ENCODE measurements at places on chromosomes 12 and 14.

- no peak for DNase-seq
- H3K27ac ChIP-seq, result no peak overlapping the region
- H3K4me3 ChIP-seq, result no peak overlapping the region
- no peaks in the 10 kb centered on the region for H3K4me1 ChIP-seq
- H3K27me3 ChIP-seq, result peaks cover 3% of the 10 kb centered on the region
- no peaks in the 10 kb centered on the region for H3K36me3 ChIP-seq
Measured at GRCh38 chr14:53570411-53571387, 385.9 kb downstream of the BMP4 start.

DNA sequence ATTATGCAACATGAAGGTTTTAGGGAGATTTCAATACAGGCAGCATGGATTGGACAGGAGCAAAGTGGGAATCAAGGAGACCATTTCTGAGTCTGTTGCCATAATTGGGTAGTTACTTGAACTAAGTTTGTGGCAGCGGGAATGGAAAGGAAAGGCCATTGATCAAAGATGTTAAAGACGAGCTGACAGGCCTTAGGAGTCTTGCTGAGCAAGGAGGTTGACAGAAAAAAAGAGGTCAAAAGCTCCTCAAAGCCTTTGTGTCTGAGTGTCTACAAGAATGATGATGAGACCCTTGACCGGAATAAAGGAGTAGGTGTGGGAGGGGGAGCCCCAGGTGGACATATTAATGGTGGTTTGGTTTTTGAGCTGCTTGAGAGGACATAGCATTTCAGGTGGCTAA, 9.4 kb downstream of the PLEKHA5 start:
- no peak for DNase-seq
- H3K36me3 ChIP-seq, result no peaks in the 10 kb centered on the region
- no peak overlapping the region for H3K4me3 ChIP-seq
- H3K27ac ChIP-seq, result no peak overlapping the region

DNA sequence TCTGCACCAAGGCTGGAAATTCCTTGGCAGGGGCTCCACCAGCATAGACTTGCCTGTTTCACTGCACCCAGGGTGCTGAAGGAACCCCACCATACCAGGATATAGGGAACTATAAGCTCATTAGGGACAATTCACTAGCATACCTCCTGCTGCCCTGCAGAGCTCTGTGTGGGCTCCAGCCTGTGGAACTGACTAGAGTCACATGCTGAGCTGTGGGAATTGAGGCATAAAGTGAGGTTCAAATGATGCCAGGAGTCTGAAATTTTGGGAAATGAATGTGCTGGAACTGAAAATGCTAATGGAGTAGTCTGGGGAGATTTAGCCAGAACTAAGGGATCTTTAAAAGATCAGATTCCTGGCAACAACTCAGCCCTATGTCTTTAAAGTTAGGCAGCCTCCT, 7.3 kb upstream of the EMP1 start:
- H3K27me3 ChIP-seq, result no peaks in the 10 kb centered on the region
- DNase-seq, result no peak
- no peak overlapping the region for H3K4me3 ChIP-seq
- H3K36me3 ChIP-seq, result no peaks in the 10 kb centered on the region
- no peaks in the 10 kb centered on the region for H3K4me1 ChIP-seq

GRCh38 chr12:109387425-109388166, 39.9 kb downstream of the MYO1H start:
- H3K27me3 ChIP-seq, result no peaks in the 10 kb centered on the region
- DNase-seq, result no peak
- no peak overlapping the region for H3K4me3 ChIP-seq
- no peaks in the 10 kb centered on the region for H3K4me1 ChIP-seq
- no peak overlapping the region for H3K27ac ChIP-seq
- no peaks in the 10 kb centered on the region for H3K36me3 ChIP-seq

DNA sequence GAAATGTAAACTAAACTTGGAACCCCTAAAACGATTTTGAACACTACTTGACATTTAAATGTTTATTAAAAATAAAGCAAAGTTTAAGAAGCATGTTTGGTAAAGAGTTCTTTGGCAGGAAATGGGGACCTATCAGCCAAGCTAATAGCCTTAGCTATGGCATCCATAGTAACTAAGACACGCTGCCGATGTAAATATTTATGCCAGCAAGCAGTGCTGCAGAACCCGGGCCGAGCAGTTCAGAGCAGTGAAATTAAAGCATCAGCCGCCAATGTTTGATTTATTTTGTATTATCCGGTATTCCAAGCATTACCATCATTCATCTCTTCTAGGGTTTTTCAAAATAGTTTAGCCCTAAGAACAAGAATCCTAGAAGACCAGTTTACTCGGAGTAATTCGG, 61.6 kb downstream of the PPP2R5C start:
- H3K36me3 ChIP-seq, result no peaks in the 10 kb centered on the region
- DNase-seq, result no peak
- no peak overlapping the region for H3K4me3 ChIP-seq
- peaks cover 2% of the 10 kb centered on the region for H3K4me1 ChIP-seq
- H3K27ac ChIP-seq, result peak overlapping the region; percentile 16

GRCh38 chr14:46581036-46581671, 70.4 kb downstream of the RPL10L start:
- no peaks in the 10 kb centered on the region for H3K36me3 ChIP-seq
- H3K27ac ChIP-seq, result no peak overlapping the region
- H3K4me1 ChIP-seq, result no peaks in the 10 kb centered on the region
- no peak overlapping the region for H3K4me3 ChIP-seq
- H3K27me3 ChIP-seq, result no peaks in the 10 kb centered on the region

DNA sequence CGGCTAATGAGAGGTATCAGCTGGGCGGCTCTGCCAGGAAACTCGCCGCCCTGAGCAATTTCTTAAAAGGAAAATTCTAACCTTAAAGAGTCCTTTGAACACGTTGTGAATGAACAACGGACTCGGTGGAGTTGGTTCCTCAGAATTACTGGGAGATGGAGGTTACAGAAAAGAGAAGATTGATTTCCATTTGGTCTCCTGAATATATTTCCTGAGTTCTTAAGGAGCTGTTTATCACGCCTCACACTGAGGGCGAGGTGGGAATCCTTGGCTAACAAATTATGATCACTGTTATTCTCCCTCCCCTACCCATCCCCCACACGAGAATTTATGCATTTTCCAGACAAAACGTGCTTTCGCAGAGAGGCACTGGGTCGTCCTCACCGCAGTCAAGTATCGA, 194.5 kb upstream of the C14orf180 start:
- no peaks in the 10 kb centered on the region for H3K36me3 ChIP-seq
- no peaks in the 10 kb centered on the region for H3K4me1 ChIP-seq
- H3K27me3 ChIP-seq, result peaks cover 7% of the 10 kb centered on the region
- no peak overlapping the region for H3K4me3 ChIP-seq

DNA sequence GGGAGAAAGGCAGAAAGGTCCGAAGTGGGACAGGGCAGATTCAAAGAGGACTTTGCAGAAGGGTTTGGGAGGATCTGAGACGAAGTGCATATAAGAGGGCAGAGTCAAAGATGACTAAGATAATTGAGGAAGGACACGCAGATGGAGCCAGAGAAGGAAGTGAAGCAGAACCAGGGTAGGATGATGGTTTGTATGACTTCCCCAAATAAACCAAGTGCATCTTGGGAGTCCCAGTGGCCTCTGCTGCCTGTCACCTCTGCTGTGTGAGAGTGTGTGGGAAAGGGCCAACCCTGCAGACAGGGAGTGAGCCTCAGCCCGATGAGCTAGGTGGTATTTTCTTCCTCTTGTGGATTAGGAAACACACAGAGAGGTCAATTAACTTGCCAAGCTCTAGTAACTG, 36.8 kb downstream of the FLVCR2 start:
- no peak overlapping the region for H3K4me3 ChIP-seq
- no peak for DNase-seq
- H3K27me3 ChIP-seq, result no peaks in the 10 kb centered on the region
- H3K4me1 ChIP-seq, result peaks cover 11% of the 10 kb centered on the region
- H3K27ac ChIP-seq, result no peak overlapping the region

- H3K4me1 ChIP-seq, result peaks cover 2% of the 10 kb centered on the region
- no peaks in the 10 kb centered on the region for H3K36me3 ChIP-seq
- no peak overlapping the region for H3K4me3 ChIP-seq
Measured at GRCh38 chr14:95395098-95395737, 75.5 kb upstream of the CLMN start.
